ENCODE measurements at places on chromosomes 16 and 17.

- peak; percentile 28 for DNase-seq
Measured at GRCh38 chr17:1573932-1574696, 11.5 kb upstream of the PITPNA start.

DNA sequence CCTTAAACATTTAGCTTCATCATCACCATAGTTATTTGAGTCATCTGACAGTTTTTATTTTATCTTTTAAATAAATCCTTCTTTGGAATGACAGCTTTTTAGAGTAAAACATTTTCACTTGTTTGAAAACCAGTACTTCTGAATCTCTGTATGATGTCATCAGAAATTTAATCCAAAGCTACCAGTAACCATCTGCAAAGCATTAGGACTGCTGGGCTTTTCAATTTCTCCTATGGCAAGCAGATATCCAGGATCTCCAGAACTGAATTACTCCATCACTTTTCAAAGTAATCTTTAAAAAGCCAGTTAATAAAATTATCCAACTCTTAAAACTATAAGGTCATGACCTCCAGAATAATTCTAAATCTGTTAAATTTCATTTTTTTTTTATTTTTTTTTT is 51.5 kb downstream of the CHCT1 start:
- no peak for DNase-seq

DNA sequence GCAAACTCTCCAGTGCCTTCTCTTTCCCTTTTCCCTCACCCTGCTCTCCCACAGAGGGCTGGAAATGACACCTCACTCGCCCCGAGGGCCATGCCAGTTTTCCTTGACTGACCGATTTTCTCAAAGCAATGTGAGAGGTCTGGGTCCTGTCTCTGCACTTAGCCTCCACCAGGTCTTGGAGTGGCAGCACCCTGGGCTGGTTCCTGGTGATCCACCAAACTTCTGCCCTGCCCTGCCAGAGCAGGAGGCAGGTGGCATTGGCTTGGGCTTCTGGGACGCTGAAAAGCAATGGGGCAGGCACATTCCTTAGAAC is 97.5 kb downstream of the RAB11FIP4 start:
- no peak for DNase-seq

DNA sequence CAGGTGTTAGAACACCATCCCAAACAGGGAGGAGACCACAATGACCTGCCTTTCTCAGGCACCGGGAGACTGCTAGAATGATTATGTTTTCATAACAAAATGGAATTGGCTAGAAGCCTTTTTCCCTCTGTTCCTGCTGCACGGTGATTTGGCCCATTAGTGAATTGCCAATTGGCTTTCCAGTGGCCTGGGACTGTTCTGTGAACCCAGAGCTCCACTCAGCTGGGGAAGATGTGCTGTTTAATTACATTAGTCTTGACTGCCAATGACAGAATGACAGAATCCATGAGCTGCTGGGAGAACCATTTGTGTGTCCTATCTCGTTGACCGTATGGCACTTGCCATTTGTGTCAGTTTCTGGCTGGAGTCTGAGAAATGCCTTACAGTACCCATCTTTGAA is 242.9 kb downstream of the CDH11 start:
- no peak for DNase-seq

- no peak for DNase-seq
Measured at GRCh38 chr17:74592087-74592990, at the start of gene CD300LD. TSS of gene CD300LD (minus strand) at chr17:74592283. CDS start at chr17:74592202, 81 bp downstream.

- no peak for DNase-seq
Measured at GRCh38 chr16:51576498-51577195, 425.6 kb upstream of the SALL1 start.

GRCh38 chr17:57413848-57414651 is 157.7 kb downstream of the MSI2 start:
- no peak for DNase-seq
